ENCODE measurements at places on chromosomes 4 and X.

DNA sequence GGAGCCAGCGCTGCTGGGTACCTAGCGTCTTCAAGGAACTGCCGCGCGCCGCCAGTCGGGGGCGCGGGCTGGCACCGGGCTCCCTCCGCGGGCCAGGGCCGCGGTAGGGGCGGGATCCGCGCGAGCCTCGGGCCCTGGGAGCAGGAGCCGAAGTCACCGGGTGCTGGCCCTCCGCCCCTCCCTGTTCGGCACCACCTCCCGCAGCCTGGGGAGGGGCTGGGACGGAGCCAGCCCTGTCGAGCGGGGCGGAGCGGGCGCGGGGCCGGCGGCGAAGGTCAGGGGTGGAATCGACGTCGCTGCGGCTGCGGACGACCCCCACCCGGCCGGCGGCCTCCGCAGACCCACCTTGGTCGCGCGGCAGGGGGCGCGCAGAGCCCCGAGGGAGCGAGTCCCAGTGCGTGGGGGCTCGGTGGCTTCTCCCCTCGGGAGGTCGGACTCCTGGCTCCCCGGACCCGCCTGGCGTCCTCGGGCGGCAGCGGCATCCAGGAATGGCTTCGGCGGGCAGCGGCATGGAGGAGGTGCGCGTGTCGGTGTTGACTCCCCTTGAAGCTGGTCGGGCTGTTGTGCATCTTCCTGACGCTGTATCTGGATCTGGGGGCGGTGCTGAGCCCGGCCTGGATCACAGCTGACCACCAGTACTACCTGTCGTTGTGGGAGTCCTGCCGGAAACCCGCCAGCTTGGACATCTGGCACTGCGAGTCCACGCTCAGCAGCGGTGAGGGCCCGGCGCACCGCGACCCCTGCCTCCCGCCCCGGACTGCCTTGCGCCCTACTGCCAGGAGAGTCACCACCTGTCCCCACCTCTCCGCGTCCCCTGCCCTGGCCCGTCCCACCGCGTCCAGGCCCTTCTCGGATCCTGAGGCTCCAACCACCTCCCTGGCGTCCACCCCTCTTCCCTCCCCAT, 50.5 kb upstream of the FAM47C start:
- DNase-seq, result no peak

DNA sequence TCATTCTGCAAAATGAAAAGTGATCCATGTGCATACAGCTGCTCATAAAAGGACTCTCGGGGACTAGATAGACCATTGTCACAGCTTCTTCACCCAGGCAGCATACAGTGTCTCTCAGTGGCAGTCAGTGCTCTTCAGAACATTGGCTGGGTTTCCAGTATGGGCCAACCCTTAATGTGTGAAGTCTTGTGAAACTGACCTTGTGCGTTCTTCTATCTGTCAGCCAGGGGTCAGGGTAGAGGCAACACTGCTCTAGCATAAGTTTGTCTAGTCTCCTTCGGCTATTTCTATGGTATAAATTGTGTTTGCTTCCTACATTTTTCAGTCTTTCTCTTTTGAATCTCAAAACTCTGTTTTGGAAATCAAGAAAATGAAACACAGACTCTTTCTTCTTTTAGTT, 37.0 kb upstream of the SMIM31 start:
- DNase-seq, result no peak

DNA sequence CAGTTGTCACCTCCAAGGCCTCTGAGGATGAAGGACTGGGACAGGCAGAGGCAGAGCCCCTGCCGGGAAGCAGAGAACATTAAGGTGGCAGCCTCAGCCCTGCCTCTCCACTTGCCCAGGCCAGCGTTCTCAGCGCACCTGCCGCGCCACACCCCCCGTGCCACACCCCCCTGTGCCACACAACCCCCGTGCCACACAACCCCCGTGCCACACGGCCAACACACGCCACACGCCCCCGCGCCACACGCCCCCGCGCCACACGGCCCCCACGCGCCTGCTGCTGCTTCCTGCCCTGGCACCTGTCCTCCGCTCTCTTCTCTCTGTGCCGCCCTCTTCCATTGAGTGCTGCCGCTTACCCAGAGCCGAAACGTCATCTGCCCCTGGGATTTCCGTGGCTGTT, 58.0 kb upstream of the ZFP42 start:
- no peak for DNase-seq

GRCh38 chr4:11182586-11183355, 245.9 kb downstream of the HS3ST1 start:
- DNase-seq, result no peak

GRCh38 chr4:158079661-158080060, 93.2 kb downstream of the GASK1B start:
- DNase-seq, result no peak

DNA sequence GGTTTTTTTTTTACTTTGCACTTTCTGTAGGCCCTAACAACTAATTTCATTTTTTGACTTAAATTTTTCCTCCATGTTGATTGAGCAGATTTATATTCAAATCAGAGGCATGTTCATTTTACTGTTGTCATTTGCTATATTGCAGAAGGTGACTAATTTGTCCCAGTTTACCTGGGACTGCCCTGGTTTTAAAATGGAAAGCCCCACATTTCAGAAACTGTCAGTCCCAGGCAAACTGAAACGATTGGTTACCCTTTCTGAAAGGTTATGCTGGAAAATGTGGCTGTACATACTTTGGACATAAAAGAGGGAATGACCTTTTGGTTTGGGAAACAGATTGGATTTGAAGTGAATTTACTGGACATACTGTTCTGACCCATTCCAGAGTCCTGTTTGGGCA, 160.0 kb downstream of the SPCS3 start:
- DNase-seq, result no peak

GRCh38 chrX:129739578-129739977, 799 bp downstream of the XPNPEP2 start:
- no peak for DNase-seq

GRCh38 chrX:11619441-11619840, 46.3 kb downstream of the ARHGAP6 start:
- no peak for DNase-seq

GRCh38 chr4:110865611-110866259, 242.9 kb upstream of the PITX2 start:
- DNase-seq, result no peak

- DNase-seq, result no peak
These were observed 35.4 kb upstream of the BCLAF3 start for GRCh38 chrX:20026278-20026677.

DNA sequence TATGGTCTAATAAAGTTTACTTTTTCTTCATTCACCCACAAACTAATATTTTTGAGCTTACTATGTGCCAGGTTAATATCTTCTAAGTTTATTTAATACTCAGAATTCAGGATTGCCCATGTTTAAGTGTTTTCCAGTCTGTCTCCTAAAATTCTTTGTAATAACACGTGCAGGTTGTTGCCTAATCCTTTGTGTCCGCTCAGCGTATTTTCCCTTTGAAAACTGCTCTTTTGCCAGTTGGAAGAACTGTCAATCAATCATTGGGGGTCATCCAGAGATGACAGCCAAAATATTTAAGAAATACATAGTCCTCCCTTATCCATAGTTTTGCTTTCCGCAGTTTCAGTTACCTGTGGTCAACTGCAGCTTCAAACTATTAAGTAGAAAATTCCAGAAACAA, 63.4 kb downstream of the LNX1 start:
- no peak for DNase-seq

- no peak for DNase-seq
These were observed 15.0 kb downstream of the ADD1 start for GRCh38 chr4:2858451-2859217.

DNA sequence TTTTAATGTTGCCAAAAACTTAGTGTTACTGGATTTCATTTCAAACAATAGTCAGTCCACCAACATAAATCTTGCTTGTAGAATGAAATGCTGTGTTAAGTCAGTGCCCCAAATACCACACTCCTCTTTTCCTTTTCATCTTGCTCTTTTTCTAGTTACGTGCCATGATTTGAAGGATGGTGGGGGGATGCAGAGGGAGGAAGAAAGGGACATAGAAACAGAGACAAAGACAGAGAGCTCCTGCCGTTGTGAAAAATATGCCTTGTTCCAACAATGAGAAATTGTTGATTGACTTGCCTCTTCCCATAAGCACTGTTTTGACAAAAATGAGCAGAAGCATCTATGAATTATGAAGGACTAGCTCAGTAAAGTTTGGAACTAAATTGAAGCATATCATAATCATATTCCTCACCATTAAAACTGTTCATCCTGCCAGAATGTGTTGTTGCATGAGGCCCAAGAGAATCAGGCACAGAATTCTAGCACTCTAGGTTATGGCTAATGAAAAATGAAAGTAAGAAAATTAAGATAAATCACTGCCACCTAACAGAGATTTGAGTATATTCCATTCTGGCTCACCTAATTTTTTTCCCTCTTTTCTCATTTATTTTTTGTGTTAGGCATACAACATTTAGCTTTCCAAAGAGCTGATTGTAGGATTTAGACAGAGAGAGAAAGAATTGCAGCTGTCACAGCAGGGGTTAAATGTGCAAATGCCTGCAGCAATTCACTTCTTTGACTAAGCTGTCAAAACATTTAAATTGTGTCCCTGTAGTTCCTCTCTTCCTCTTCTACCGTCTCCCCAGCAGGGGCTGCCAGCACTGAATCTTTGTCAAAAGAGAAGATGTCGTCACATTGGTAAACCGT, 111.6 kb upstream of the PTPN13 start:
- no peak for DNase-seq

DNA sequence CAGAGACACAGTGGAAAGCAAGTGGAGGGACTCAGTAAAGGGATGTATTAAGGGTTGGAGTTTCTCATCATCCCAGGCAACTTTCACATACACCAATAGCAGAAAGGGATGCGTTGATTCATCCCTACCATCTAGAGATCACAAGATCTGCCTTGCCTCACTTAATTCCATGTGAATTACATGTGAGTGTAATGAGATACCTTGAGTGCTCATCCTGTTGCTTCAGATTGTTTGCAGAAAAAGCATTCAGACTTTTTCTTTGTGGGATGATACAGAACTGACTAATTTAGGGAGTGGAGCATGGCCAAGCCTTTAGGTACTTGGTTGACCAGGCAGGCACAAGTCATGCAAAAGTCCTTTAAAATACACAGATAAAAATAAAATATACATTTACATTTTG, 124.8 kb upstream of the SLIT2 start:
- DNase-seq, result no peak

GRCh38 chrX:45009371-45010000, 136.5 kb downstream of the KDM6A start:
- DNase-seq, result no peak

GRCh38 chr4:1338752-1339414, 8.1 kb upstream of the UVSSA start:
- no peak for DNase-seq

GRCh38 chrX:9576059-9576458, 111.2 kb downstream of the TBL1X start:
- no peak for DNase-seq

GRCh38 chr4:186144198-186144945, 39.9 kb downstream of the FAM149A start:
- DNase-seq, result no peak

DNA sequence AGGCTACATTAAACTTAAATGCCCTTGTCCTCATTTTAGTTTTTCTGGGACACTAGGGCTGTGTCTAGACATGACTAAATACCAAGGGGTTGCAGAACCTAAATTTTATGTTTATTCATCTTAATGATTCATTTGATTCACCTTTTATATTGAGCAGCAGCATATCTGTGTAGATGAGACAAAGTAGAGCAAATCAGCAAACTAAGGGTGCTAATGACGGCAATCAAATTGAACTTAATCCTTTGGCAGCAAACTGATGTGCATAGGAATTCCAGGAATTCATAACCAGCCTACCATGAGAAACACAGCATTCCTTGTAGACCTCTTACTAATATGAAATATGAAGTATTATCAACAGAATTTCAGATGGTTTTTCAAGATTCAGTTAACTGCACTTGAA, 25.1 kb downstream of the EPHA5 start:
- DNase-seq, result no peak

GRCh38 chrX:149455934-149456333, 49.2 kb downstream of the IDS start:
- no peak for DNase-seq

- no peak for DNase-seq
These were observed 336.3 kb upstream of the PITX2 start for GRCh38 chr4:110959041-110959643.

GRCh38 chr4:92101737-92102172, 202.0 kb upstream of the GRID2 start:
- DNase-seq, result no peak

GRCh38 chrX:37759878-37760418, 19.9 kb upstream of the CYBB start:
- DNase-seq, result no peak

- DNase-seq, result no peak
These were observed 55.5 kb downstream of the BMPR1B start for GRCh38 chr4:94813221-94813620.

DNA sequence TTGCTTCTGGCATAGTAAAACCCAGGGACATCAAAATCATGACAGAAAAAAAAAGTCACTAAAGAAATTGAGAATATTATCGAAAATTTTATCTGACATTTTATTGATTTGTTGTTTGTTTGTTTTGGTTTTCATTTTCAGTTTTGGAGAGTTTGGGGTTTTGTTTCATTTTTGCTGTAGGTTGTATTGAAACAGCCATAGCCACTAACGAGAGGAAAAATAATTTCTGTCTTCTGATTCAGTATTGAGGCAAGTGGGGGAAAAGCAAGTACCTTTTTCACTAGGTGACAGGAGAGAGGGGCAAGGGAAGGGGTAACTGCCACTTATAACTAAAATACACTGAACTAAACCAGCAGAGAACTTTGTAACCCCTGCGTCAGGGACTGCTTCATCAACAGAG, 392.8 kb upstream of the NDST3 start:
- no peak for DNase-seq

GRCh38 chr4:2489081-2489805, 20.3 kb downstream of the RNF4 start:
- DNase-seq, result no peak

DNA sequence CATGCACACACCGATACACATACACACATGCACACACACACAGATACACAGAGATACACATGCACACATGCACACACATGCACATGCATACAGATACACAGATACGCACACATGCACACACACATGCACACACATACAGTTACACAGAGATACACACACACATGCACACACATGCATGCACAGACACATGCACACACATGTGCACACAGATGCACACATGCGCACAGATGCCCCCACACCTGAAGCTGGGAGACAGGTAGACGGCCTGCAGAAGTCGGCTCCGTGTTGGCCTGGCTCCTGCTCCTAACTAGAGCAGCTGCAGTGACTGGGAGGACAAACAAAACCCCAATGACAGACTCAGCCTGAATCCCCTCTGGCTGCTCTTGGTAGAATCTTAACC, 46.8 kb downstream of the PSAPL1 start:
- DNase-seq, result no peak
